ENCODE measurements at places on chromosomes 4 and X.

DNA sequence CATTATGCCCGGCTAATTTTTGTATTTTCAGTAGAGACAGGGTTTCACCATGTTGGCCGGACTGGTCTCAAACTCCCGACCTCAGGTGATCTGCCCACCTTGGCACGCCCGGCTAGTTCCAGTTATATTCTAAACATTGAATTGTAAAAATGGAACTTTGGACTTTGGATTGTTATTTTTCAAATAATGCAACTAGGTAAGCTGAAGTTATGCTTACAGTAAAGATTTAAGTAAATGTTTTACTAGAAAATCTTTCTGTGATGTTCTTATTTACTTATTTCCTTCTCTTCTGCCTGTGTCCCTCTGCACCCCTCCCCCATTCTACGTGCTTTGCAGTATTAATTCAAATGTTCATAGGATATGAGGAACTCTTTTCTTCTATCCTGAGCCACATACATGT lies 26.1 kb downstream of the GK start:
- DNase-seq, result no peak

GRCh38 chr4:115149106-115149505 lies 35.7 kb upstream of the NDST4 start:
- no peak for DNase-seq

DNA sequence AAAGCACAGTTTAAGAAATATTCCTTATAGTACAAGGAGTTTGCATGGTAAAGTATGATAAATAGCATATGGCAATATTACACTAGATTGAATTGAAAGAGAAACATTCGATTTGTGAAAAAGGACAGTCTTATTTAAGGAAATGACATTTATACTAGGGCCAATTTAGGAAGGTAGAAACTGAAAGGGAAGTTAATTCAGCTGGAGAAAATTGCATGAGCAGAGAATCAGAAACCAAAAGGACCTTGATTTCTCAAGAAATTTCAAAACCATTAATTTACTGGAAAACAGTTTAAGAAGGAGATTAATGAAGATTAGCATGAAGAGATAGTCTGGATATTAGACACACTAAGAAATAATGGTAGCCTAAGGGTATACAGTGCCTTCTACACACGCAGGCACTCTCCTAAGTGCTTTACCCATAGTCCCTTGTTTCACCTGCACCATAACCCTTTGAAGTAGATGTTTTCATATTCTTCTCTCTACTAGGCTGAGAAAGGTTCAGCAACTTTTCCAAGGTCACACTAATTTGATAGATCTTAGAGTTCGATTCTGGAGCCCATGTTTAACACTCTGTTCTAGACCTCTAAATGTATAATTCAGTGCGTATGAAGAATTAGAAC lies 259.1 kb upstream of the SLIT2 start:
- DNase-seq, result no peak

DNA sequence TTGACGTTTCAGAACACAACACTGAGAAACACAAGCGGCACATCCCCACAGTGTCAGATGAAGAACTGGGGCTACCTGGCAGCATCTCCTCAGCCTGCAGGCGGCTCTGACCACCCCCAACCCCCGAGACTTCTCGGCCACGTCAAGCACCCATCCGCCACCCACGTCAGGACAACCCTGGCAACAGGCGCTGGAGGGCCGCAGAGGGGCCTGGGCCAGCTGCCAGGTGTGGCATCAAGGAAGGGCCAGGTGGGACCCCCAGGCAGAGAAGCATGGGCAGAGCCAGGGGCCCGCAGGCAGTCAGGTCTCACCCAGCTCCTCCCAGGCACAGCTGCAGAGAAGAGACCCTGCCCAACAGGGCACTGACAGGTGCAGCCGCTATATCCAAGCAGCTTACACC lies 22.3 kb downstream of the GAK start:
- DNase-seq, result no peak

- no peak for DNase-seq
Measured at GRCh38 chr4:159355466-159355865, 252.6 kb downstream of the RAPGEF2 start.

DNA sequence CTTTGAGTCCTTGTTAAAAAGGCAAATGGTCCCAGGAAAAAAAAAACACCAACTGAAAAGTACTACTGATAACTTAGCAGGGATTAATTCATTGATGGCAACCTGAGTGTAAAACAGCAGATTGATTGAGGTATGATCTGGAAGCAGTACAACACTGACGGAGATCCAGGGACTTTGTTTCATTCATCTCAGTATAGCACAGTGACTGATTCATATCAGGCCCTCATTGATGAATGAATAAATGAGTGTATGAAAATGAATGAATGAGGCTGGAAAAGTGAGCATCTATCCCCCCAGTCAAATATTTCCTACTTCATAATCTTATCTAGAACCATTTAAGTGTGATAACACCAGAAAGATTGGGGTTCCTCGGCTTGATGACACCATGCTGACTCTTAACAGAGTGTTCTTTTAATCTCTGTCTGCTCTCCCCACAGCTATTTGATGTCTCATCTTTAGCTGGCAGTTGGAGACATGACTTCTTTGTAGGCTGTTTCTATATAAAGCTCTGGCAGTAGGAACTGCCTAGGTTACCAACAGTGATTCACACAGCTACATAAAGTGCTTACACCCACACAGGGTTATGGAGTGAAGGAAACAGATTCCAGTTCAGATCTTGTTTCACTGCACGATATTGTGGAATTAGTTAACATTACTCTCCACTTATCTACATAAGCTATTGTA lies 18.6 kb upstream of the RNF128 start:
- no peak for DNase-seq

DNA sequence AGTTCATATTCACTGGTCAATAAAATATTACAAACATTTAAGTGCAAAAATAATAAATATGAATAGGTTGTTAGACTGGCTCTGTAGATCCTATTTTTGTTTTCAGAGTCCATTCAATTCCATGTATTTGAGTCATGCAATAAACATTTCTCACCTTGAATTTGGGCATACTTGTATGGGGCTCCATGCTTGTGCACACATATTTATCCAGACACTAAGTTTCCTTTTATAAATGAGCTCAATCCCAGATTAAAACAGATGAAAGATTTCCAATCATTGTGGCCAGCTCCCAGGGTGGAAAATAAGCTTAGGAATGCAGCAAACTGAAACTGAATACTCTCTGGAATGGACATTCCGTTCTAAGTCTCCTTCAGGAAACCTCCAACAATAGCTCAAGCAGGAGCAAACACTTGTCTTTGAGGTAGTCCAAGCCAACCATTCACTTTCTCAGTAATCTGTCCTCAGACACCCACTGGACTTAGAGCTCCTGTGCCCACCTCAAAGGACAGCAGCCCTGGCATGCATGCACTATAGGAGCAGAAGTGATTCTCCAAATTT lies 16.4 kb downstream of the DMD start:
- DNase-seq, result no peak

DNA sequence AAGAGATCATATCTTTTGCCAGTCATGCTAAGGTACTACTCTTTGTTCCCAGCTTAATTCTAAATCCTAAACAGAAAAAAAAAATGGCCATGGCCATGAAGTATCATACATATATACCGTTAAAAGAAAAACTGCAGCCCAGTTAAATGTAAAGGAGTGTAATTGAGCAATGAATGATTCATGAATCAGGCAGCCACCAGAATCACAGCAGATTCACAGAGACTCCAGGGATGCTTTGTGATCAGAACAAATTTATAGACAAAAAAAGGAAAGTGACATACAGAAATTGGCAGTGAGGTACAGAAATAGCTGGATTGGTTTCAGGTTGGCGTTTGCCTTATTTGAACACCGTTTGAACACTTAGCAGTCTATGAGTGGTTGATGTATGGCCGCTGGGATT lies 42.1 kb upstream of the PDGFC start:
- peak; percentile 12 for DNase-seq

GRCh38 chr4:124505211-124505610 lies 207.3 kb downstream of the ANKRD50 start:
- no peak for DNase-seq

DNA sequence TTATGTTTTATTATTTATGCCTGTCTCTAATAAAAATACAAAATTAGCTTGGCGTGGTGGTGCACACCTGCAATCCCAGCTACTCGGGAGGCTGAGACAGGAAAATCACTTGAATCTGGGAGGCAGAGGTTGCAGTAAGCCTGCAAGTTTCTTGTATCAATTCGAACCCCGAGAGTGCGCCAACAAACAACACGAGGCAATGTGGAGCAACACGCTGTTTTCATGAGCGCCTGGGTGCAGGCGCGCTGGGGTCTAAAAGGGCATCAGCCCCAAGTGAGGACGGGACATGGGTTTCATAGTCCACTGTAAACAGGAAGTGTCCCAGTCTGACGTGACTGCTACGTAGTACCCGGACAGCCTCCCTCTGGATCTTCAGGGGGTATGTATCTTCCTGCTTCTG lies 1634.6 kb upstream of the AGA start:
- DNase-seq, result no peak

- DNase-seq, result no peak
Measured at GRCh38 chr4:110268790-110269189, 70.4 kb upstream of the ELOVL6 start.

DNA sequence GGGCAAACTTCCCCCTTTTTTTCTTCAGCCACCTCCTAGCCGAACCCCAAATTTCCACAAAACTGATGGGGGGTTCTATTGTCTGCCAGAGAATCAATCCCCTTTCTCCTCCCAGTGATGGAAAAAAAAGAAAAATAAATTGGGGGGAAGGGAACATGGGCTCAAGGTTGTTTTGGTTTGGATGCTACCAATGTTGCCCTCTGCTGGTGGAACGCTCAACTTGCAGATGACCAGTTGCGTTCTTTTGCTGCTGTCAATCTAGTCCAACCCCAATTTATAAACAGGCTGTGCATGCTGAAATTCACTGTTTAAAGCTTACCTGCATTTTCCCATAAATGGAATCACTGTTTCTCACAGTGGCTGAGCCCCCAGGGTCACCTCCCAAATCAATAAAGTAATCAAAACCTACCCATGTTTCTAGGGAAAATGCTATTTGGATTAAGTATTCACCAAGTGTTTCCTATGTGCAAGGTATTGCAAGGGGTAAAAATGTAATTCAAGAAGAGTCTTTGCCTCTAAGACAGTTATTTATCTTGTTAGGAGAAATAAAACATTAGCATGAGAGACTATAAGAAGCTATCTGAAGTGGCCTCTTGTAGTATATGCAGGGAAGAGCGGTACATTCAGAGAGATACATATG lies 116.7 kb upstream of the TMEM164 start:
- peak; percentile 9 for DNase-seq

GRCh38 chrX:40816906-40817305 lies 81.6 kb upstream of the MED14 start:
- DNase-seq, result no peak

GRCh38 chrX:89034679-89035078 lies 287.7 kb downstream of the CPXCR1 start:
- DNase-seq, result no peak

DNA sequence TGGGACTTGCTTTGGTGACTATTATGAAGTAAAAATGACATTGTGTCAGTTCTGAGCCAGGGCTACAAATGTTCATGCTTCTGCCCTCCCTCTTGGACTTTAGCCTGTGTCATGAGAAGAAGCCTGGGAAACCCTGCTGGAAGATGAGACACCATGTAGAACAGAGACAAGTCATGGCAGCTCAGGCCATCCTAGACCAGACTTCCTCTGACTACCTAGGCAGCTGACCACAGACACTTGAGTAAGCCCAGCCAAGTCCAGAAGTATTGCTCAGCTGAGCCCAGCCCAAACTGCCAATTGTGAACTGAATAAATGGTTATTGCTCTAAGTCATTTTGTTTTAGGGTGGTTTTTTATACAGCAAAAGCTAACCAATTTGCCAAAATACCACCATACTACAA lies 467.6 kb upstream of the CNKSR2 start:
- DNase-seq, result no peak

- DNase-seq, result peak; percentile 68
Measured at GRCh38 chr4:73019462-73020047, 50.0 kb downstream of the COX18 start.

DNA sequence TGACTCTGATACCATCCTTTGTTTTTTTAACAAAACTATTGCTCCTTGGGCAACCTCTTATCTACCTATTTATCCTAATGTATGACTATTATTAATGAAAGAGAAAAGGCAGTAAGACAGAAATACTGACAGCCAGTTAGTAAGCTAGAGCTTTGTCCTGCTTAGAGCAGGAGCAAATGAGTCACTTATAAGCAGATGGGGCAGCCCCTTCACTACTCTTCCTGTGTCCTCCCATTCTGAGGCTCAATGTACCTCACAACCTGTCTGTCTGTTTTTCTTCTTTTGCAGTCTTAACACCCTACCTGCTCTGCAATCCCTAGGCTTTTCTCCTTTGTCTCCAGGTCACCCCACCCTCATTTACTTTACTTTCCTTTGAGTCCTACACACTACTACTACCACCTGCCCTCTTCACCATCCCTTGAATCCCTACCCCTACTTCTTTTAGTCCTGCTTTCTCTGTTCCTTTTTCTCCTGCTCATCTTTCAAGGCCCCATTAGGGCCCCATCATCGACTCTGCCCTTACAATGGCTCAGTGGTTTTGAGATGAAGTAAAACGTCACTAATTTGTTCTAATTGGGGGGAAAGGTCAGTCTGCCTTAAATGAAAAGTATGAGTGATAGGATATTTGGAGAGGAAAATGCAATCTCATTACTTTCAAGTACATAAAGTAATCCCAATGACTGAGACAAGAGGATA lies 294.3 kb downstream of the GUCY2F start:
- no peak for DNase-seq

DNA sequence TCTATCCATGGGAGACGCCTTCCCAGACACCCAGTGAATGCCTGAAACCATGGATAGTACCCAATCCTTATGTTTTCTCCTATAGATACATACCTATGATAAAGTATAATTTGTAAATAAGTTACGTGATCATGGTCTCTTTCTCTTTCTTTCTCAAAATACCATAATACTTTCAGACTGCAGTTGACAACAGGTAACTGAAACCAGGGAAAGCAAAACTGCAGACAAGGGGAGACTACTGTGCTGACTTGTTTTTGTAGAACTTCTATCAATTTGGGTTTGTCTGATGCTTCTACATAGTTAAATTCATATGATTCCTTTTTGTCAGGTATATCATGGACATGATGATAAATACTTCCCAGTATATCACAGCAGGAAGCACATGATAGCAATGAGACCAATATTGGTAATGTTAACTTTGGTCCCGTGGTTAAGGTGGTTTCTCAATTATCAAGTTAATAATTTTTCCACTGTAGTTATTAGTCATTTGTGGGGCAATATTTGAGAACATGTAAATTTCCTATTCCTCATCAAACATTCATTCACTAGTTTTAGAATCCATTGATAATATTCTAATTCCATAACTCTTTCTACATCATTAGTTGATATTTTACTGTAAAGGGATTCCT lies 298.0 kb upstream of the TET2 start:
- no peak for DNase-seq

GRCh38 chrX:134732152-134732551 lies 73.9 kb upstream of the PLAC1 start:
- DNase-seq, result no peak
